Brain microvascular endothelial cell (primary cell): ENCODE measurements at places on chromosomes 3 and 15.

DNA sequence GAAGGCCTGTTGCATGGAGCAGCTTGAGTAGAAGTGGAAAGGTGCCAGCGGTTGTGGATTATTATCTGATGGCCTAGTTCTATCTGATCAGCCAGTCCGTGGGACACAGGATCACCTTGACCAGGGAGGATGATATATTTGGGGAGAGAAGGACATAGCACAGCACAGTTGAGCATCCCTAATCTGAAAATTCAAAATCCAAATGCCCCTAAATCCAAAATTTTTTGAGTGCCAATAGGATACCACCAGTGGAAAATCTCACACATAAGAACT lies 6.0 kb downstream of the CSPG4 start:
- peak; percentile 30 for DNase-seq

GRCh38 chr3:105774444-105775180 lies 94.2 kb downstream of the CBLB start:
- DNase-seq: no peak

GRCh38 chr15:70033109-70033508 lies 64.6 kb downstream of the TLE3 start:
- DNase-seq: no peak

DNA sequence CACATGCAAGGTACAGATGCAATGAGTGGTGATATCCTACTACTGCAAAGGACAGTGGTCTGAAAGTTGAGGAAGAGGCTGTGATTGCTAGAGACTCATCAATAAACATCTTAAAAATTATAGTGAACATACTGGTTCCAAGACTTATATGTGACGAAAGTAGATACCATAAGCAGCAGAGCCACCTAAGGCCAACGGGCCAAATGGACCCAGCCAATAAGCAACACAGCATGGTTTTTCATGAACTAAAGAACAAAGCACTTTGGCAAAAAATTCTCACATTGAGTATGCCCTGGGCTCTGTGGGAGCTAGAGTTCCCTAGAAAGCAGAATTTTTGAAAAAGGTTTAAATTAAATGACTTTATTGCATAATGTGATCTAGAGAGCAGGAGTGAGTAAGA lies 272.1 kb downstream of the SI start:
- DNase-seq: no peak

- DNase-seq: no peak
Measured at GRCh38 chr3:139555249-139555648, 15.7 kb upstream of the RBP1 start.

GRCh38 chr3:188789251-188789650 lies 382.5 kb upstream of the TPRG1 start:
- DNase-seq: no peak

DNA sequence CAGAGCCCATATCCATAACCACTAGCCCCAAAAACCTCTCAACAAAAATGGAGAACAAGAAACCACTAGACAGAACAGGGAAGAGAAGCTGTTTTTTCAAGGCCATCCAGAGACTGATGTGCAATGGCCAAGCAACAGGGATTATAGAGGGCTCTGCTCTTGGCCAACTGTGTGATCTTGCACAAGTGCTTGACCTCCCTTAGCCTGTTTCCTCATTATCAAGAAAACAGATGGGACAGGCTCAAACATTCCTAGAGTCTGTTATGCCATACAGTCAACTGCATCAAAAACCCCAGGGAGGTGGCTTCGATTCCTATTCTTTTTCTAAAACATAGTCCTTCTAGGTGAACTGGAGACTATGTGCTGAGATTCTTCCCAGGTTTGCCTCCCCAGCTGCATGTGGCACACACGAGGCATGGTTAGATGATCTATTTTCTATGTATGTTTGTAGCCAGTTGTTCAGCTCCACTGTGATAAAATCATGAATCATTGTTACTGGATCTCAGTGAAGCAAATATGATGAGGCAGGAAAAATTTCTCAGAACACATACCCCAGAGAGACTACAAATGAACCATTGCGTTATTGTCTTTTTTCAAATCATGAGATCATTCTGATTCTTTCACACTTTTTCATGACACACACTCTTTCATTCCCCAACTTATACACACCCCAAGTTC lies 132.9 kb upstream of the TGFBR2 start:
- peak; percentile 40 for DNase-seq

GRCh38 chr3:67362686-67363085 lies 291.7 kb downstream of the SUCLG2 start:
- DNase-seq: peak; percentile 50

- no peak for DNase-seq
Measured at GRCh38 chr3:73815966-73816365, 191.2 kb upstream of the PDZRN3 start.

- DNase-seq: no peak
Measured at GRCh38 chr15:25019434-25019833, 64.6 kb downstream of the SNRPN start.

- DNase-seq: no peak
Measured at GRCh38 chr3:29555590-29555989, 274.7 kb downstream of the RBMS3 start.

DNA sequence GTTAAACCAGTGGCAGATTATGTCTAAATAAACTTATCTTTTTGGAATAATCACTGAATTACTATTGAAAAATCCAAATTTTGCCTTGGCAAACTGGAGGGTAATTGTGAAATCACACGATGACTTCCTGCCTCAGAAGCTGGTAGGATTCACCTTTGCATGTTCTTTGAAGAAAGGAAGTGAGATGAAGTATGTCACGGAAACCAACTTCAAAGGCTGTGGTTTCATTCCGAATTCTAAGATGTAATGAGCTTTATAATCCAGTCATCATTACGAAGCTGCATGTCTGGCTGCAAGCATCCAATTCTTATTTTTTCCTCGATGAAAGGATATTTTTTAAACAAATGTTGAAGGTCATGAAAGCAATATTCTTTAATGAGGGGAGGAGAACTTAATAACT lies 15.0 kb upstream of the ZBED2 start:
- no peak for DNase-seq
